ENCODE measurements at places on chromosomes 2 and 18.
A peak's percentile ranks its signal among the peaks of the same experiment; 100 is the strongest.

GRCh38 chr2:85652056-85652455, 15.9 kb downstream of the SFTPB start:
- no peak for DNase-seq

DNA sequence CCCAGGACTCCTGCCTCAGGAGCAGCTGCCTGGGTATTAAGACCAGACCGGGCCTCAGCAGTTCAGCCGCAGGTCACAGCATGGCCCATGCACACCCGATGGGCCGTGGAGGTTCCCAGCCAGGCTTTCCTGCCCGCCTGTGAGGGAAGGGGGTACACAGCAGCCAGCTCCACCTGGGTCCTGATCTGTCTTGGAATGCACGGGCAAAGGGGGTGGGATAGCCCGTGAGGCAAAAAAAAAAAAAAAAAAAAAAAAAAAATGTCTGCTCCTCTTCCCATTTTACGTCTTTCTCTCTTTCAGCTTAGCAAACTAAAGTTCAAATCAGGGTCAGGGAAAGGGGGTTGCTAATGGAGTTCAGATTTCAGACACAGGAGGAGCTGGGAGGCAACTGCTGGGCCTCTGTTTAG, 385.2 kb downstream of the TNS1 start:
- DNase-seq: no peak

DNA sequence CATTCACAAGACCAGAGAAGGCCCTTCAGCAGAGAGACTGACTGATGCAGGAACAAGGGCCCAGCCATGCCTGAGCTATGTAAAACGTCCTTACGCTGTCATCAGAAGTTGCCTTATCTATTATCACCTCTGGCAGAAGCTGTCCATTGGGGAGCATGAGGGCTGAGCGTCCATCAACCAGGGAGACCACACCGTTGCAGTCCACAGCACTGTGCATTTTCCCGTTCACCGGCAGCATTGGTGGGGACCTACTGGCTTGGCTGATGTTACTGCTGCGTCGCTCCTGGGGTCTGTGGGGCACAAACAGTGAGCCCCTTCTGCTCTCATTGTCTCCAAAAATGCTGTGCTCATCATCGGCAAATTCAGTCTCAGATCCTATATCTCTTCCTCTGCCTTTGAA, 91.4 kb downstream of the SCN9A start:
- DNase-seq: no peak

- DNase-seq: no peak
Observed at GRCh38 chr2:170377500-170378207, 199.7 kb downstream of the MYO3B start.

DNA sequence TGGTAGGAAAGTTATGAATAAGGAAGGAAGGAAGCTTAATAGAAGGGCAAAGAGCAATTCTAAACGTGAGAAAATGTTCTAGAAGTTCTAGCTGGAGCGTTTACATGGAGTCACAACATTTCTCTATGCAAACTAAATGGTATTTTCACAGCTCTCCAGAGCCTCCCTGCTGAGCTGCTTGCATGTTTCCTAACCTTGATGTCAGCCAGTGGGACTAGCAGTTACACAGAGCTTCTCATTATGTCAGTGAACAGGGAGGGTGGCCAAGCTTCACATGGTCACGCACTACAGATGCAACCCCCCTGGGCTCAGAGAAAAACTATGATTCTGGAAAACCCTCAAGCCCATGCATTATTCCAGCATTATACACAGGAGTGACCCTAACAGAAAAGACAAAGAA, 153.4 kb upstream of the CCDC150 start:
- no peak for DNase-seq

DNA sequence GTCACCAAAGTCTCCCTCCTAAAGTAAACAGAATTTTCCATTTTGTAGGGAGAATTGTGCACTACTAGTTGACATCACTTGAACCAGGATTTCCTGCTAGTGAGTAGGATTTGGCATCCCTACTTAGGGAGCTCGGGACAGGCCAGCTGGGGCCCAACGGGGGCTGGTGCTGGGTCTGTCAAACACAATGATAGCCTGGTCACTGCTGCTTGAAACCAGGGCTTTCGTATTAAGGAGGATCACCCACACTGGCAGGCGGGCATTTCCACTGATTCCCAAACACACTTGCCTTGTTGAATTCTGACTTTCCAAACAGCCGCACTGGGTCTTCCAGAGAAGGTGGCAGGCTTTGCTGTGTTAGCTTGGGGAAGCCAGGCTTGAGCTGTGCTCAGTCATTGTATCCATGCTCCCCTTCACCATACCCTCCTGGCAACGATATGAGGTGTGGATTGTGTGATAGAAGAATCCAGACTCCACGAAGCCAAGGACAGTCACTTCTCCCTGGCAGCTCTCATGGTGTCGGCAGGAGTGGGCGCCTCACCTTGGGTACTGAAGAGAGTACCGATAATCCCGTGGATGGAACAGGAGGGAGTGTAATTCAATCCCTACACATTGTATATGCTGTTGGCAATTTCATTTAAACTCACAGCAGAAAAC, 7.5 kb downstream of the GDF7 start:
- no peak for DNase-seq

DNA sequence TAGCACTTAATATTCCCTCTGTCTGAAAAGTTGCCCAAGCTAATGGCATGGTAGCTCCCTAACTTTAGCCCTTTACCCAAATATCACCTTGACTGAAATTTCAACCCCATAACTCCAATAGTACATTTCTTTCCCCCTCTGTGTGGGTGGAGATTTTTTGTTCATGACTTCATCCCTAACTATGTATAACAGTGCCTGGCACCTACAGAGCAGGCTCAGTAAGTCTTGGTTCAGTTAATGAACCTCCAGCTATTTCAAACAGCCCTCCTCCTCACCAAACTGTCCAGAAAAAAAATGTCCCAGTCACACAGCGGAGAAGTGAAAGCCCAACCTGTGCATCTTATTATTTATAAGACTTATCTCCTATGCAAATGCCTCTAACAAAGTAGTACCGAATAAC, 18.6 kb downstream of the BUB1 start:
- no peak for DNase-seq

- no peak for DNase-seq
Observed at GRCh38 chr2:25521126-25521525, 152.3 kb downstream of the DTNB start.

GRCh38 chr2:736939-737338, 59.7 kb upstream of the TMEM18 start:
- DNase-seq: no peak

- DNase-seq: no peak
Observed at GRCh38 chr2:239890206-239890746, 134.9 kb downstream of the NDUFA10 start.

- no peak for DNase-seq
Observed at GRCh38 chr2:109166811-109167210, 37.8 kb downstream of the SH3RF3 start.

DNA sequence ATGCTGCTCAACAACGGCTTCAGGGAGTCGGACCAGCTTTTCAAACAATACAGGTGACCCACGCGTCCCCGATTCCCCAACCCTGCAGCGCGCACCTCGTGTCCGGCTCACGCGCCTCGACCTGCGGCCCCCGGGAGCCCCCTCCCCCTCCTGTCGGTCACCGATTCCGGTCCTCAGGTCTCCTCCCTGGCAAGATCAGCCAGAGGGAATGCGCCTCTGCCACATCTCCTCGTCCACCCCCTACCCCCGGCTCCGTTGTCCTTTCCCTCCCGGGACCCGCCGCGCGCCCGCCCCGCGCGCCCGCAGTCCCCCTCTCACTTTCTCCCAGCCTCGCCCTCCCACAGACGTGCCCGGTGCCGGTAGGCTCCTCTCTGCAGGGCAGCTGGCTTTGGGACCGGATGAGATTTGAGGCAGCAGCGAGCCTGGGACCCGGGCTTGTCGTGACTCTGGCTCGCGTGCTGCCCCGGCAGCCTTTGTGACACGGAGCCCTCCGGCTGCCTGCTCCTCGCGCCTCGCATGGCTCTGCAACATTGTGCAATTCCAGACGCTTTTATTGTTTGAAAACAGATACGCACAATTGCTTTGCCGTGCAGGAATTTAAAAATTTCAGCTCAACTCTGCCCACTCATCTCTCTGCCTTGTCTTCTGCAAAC, 558 bp downstream of the TTC39C start:
- DNase-seq: no peak

- no peak for DNase-seq
Observed at GRCh38 chr18:26268454-26268853, 42.2 kb downstream of the TAF4B start.

- DNase-seq: no peak
Observed at GRCh38 chr2:47083886-47084687, 71.0 kb downstream of the STPG4 start.

- no peak for DNase-seq
Observed at GRCh38 chr2:101204400-101205115, 48.1 kb upstream of the CNOT11 start.

GRCh38 chr2:76711490-76711889, 810.7 kb downstream of the LRRTM4 start:
- no peak for DNase-seq

- no peak for DNase-seq
Observed at GRCh38 chr2:232795920-232796319, 19.6 kb upstream of the KCNJ13 start.

GRCh38 chr2:109604597-109604996, 9.2 kb downstream of the SEPTIN10 start:
- peak; percentile 87 for DNase-seq

DNA sequence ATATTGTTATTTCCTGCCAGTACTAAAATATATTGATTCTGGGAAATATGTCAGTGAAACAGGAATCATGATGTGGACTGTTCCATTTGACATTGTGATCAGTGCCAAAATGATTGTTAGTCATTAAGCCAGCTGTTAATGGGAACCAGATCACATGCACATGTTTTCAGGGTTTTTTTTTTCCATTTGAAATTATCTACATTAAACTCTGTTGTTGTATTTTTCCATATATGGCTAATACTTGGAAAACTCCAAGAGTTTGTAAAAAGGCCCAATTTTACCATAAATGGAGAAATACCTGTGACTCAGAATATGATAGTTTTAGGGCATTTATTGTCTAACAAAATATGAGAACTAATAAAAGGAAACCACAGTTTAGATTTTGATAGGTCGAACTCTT, 13.4 kb downstream of the ITGAV start:
- DNase-seq: no peak

DNA sequence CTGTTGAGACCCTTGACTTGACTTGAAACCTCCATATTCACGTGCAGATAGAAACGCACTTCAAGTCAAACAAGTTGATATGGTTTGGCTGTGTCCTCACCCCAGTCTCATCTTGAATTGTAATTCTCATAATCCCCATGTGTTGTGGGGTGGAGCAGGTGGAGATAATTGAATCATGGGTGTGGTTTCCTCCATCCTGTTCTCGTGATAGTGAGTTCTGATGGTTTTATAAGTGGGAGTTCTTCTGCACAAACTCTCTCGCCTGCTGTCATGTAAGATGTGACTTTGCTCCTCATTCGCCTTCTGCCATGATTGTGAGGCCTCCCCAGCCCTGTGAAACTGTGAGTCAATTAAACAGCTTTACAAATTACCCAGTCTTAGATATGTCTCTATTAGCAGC, 21.4 kb downstream of the SLC3A1 start:
- no peak for DNase-seq

DNA sequence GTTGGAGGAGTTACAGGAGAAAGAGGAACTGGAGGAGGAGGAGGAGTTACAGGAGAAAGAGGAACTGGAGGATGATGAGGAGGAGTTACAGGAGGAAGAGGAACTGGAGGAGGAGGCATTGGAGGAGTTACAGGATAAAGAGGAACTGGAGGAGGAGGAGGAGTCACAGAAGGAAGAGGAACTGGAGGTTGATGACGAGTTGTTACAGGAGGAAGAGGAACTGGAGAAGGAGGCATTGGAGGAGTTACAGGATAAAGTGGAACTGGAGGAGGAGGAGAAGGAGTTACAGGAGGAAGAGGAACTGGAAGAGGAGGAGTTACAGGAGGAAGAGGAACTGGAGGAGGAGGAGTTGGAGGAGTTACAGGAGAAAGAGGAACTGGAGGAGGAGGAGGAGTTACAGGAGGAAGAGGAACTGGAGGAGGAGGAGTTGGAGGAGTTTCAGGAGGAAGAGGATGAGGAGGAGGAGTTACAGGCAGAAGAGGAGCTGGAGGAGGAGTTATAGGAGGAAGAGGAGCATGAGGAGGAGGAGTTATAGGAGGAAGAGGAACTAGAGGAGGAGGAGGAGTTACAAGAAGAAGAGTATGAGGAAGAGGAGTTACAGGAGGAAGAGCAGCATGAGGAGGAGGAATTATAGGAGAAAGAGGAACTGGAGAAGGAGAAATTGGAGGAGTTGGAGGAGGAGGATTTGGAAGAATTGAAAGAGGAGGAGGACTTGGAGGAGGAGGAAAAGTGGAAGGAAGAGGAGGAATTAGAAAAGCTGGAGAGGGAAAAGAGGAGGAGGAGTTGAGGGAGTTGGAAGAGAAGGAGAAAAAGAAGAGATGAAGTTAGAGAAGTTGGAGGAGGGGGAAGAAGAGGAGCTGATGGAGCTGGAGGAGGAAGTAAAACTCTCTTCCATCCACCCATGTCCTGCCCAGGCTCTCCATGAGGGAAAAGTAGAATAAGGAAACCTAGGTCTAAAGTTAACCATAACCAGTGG, 37.2 kb downstream of the CLASP1 start:
- no peak for DNase-seq

DNA sequence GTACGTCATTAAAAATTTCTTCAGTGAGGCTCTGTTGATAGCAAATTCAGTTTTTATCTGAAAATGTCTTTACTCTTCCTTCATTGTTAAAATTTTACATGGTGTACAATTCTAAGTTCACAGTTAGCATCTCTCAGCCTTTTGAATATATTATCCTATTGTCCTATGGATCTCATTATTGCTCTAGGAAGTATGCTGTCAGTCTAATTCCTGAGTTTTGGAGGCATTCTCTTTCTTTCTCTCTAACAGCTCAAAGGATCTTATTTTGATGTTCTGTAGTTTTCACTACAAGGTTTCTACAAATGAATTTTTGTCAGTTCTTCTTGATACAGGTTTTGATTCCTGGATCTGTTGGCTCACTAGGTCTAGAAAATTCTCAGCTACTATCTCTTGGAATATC, 2.9 kb upstream of the ACMSD start:
- DNase-seq: no peak

GRCh38 chr2:84938194-84938879, 32.6 kb upstream of the KCMF1 start:
- no peak for DNase-seq
